ENCODE measurements at places on chromosomes 1 and 21.

DNA sequence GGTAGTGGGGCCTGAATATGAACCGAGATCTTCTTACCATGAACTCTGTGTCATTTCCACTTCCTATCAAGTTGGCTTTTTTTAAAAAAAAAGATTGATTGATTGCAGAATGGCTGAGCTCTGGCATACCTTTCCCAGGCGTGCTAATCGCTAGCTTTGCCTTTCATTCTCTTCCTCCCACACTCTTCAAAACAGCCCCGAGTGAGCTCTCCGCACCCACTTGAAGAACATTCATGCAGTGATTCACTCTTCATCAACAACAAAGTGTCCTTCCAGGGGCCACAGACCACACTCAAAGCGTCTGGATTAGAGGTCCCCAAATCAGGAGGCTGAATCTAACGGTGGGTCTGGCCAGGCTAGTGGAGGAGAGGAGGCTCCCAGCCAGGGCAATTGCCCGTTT is 96.3 kb upstream of the GALNT2 start:
- no peak for DNase-seq

- no peak for DNase-seq
Observed at GRCh38 chr21:45187646-45188045, 100.0 kb downstream of the POFUT2 start.

DNA sequence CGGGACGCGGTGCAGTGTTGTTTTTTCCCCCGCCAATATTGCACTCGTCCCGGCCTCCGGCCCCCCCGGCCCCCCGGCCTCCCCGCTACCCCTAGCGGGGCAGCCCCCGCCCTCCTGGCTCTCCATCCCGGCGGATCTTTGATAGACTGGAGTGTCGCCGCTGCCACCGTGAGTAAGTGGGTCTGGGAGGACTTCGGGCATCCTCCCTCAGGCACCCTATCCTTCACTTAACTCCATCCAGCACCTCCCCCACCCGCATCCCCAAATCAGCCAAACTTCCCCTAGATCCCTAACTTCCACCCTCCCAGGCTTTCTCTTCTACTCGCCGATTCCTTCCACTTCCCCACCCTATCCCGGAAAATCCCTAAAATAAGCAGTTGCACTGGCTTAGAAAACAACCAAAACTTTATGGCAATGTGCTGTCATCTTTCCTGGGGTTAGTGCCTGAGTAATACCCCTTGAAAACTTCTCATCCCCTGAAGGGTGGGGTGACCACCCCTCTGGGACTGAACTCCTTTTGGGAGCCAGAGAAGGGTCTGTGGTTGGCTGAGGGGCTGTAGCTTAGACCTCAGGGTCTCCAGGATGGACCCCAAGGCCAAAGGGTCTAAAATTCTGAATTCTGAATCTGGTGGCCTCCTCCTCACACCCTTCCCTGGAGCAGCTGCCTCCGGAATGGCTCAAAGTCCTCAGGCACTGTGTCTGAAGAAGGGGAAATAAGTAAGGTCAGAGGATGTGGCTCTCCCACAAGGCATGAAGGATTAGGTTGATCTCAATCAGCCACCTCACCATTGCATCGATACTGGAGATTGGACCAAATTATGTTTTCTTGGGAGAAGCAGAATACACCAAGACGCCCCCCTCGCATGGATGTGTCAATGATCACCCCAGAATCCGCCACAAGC is 12.2 kb downstream of the THBS3 start:
- DNase-seq = no peak

DNA sequence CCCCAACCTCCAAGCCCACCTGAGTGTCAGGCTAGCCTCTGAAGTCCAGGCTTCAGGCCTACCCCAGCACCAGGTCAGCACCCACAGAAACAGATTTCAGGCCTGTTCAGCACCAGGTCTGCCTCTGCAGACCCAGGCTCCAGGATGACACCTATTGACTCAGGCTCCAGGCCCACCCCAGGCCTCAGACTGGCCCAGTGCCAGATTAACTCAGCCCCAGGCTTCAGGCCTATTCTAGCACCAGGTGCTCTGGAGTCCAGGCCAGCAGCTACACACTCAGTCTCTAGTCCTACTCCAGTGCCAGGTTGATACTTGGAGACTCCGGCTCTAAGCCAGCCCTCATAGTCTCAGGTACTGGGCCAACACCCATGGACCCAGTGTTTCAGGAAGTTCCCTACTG is 541.7 kb upstream of the PBX1 start:
- DNase-seq = no peak

- DNase-seq = no peak
Observed at GRCh38 chr1:203590603-203591002, 36.0 kb upstream of the ATP2B4 start.

GRCh38 chr1:36248250-36248894 is 24.1 kb downstream of the THRAP3 start:
- DNase-seq = no peak

- DNase-seq = no peak
Observed at GRCh38 chr21:28309596-28309995, 683.1 kb downstream of the LTN1 start.

GRCh38 chr1:45792744-45793143 is 10.7 kb upstream of the MAST2 start:
- no peak for DNase-seq

- no peak for DNase-seq
Observed at GRCh38 chr1:176033474-176033873, 173.6 kb downstream of the COP1 start.

- DNase-seq = no peak
Observed at GRCh38 chr21:33241846-33242245, 12.1 kb downstream of the IFNAR2 start.

- DNase-seq = no peak
Observed at GRCh38 chr1:208084220-208084619, 160.0 kb downstream of the PLXNA2 start.

DNA sequence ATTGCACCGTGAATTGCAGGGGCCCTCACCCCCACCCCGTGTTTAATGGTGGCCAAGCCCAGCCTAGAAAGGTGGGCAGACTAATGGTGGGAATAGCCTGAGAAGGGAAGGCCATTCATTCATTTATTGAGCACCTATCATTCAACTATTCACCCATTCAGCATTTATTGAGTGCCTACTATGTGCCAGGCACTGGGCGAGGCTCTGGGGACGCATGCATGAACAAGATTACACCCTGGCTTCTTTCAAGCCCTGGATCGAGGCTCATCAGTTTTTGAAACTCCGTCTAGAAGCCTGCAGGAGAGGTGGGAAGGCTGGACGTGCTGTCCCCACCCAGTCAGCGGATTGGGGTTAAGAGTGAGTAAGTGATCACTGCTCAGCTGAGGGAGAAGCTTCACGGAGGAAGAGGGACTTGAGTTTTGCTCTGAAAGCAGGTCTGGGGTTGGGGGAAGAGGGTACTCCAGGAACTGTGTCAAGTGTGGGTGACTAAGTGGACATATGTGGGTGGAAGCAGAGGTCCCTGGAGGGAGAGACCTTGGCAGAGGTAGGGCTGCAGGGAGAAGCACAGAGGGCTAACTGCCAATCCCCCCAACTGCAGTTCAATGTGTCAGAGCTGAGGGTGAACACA is 35.6 kb downstream of the MEF2D start:
- no peak for DNase-seq

DNA sequence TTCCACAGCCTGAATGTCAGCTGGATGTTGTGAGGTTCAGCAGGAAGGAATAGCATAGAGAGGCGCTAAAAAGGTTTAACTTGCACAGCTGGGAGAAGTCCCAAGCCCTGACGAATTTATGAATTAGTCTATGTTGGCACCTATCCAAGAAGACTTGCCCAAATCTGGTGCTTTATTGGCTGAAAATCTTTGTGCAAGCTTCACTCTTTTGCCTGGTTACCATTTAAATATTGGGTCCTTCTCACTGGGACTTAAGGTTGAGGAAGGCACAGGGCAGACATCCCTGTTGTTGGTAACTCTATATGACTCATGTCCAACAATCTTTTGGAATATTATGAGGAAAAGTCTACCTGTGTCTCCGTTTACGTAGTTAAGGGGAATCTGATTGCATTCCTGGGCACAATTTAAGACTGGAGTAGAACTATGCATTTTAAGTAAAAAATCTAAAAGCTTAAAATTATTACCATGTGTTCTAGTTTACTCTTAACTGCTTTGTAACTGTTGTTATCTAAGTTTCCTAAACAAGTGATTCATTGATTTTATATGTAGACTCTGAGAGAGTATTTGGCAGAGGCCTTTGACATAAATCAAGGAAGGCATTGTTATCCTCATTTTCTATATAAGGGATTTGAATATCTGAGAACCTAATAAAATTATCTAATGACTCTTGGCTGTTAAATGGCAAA is 181.7 kb upstream of the DPYD start:
- DNase-seq = no peak

DNA sequence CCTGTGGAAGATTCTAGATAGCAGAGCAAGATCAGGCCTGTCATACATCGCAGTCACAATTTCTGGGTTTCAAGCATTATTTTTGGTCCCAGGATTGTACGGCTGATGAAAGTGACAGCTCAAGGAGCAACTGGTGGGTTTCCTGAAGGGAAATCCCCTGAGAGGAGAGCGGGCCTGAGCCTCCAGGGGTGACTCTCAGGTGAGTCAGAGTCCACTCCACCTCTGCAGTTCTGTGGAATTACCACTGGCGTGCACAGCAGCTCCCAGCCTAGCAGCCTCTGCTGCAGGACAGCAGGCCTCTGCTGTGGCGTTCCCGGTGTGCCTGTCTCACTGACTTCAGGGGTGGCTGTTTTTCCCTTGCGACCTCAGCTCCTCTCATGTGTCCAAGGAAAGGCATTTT is 24.4 kb downstream of the SLC66A1 start:
- DNase-seq = no peak

- no peak for DNase-seq
Observed at GRCh38 chr1:181390410-181391077, 92.8 kb upstream of the CACNA1E start.

GRCh38 chr1:86914998-86915736 is 732 bp downstream of the HS2ST1 start:
- DNase-seq = peak; percentile 73

- DNase-seq = no peak
Observed at GRCh38 chr1:247156787-247157232, 15.0 kb downstream of the ZNF124 start.

GRCh38 chr1:67680486-67680885 is 4.5 kb upstream of the GADD45A start:
- no peak for DNase-seq

DNA sequence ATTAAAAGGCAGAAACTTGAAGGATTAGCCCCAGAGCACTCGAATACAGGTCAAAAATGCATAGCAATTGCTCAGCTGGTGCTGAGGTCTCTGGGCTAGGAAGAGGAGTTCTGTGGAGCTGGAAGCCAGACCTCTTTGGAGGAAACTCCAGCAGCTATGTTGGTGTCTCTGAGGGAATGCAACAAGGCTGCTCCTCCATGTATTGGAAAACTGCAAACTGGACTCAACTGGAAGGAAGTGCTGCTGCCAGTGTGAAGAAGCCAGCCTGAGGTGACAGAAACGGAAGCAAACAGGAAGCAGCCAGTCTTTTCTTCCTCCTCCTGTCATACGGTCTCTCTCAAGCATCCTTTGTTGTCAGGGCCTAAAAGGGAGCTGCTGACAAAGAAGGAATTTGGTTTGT is 233.4 kb upstream of the FGGY start:
- DNase-seq = no peak

- DNase-seq = no peak
Observed at GRCh38 chr1:95286479-95286878, 52.5 kb downstream of the RWDD3 start.

DNA sequence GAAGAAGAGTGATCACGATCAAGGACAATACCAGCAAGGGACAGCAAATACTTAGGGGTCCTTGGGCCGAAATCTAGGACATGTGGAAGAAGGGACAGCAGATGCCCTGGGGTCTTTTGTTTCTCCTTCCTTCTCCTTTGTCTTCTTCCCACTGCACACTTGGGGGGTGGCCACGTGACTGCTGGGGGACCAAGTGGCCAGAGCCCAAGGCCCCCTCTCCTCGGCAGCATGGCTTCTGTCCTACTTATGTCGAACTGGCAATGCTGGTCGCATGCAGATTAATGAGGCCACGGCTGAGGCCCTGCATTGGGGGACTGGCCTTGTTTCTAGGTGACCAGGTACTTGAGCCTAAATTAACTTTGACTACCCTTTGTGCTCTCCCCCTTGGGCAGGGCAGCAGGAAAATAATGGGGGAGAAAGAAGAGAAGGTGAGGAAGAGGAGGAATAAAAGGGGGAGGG is 83.0 kb downstream of the GRIK3 start:
- no peak for DNase-seq

DNA sequence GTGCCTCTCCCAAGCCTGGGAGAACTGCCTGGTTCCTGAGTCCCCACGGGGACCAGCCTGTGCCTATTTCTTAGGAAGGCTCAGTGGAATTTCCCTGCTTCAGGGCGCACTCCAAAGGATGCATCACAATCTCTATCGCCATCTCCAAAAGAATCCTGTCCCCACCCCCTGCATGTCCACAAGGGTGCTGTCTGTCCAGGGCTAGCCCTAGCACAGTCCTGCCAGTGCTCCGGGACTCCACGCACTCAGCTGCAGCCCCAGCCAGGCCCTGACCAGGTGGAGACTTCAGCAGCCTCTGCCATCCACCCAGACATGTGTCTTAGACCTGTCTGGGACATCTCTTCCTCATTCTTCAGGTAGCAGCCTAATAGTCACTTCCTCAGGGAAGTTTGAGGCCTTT is 199.7 kb downstream of the GRIK3 start:
- no peak for DNase-seq

- DNase-seq = no peak
Observed at GRCh38 chr1:109822749-109823542, 59.2 kb upstream of the EPS8L3 start.

GRCh38 chr1:58903514-58904298 is 119.9 kb upstream of the JUN start:
- peak; percentile 90 for DNase-seq

Data from GM06990 (cell line).